ENCODE measurements at places on chromosomes 12 and 14.

GRCh38 chr14:21668377-21668776, 5.2 kb downstream of the OR4E1 start:
- DNase-seq, result no peak

DNA sequence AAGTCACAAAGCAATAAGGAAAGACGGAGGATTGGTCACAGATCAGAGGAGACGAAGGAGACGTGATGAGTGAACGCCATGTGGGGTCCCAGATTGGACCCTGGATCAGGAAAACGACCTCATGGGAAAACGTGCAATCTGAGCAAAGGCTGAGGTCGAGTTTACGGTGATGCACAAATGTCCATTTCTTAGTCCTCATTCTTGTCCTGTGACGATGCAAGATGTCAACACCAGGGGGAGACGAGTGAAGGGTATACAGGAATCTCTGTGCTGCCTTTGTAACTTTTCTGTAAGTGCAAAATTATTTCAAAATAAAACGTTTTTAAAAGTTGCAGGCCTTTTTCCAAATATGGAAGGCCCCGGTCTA, 329.8 kb downstream of the MED13L start:
- DNase-seq, result no peak

DNA sequence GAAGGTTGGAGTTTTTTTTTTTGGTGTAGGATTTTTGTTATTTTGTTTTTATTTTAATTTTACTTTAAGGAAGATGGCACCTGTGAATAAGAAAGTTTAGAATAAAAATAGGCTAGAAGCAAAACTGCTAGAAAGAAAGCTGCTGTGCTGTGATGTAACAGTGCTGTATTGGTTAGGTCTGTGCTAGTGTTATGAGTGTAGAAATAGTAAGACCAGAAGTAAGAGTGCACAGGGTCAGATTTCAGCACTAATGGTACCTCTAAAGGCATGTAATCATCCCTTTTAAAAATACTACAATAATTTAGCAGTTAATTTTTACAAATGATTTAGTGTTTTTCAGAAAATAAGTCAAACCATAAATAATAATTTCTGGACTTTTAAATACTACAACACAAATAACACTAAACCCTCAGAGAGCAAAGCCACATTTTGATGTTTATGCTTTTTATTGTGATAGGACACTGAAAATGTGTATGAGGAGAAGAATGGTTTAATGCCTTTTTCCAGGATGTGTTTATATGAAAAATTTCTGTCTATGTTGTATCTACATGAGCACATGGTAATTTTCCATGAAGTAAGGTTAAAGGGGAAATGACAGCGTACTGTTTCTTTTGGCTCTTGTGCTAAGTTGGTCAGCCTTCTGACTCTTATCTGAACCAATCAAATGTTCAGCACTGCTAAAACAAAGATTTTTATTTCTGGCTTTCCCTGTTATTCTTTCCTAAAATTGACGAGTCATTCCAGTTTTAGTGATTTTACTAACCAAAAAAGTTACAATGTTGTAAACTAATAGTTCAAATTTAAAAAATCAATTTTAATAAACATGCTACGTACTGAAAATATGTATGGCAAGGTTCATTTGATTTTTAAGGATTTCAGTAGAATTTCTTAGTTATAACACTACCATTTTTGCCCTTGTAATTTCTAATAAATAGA, 96.1 kb downstream of the PPHLN1 start:
- DNase-seq, result no peak

DNA sequence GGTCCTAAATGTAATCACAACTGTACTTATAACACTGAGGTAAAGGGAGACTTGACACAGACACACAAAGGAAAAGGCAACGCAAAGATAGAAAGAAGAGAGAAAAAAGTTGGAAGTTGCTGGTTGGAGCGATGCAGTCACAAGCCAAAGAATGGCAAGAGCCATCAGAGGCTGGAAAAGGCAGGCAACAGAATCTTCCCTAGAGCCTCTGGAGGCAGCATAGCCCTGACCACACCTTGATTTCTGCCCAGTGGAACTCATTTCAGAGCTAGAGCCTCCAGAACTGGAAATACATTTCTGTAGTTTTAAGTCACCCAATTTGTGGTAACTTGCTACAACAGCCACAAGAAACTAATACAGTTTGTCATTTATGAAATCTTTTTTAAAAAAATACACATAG, 89.2 kb downstream of the PUS7L start:
- DNase-seq, result no peak

GRCh38 chr14:72699443-72699842, 194.5 kb downstream of the DPF3 start:
- no peak for DNase-seq

- no peak for DNase-seq
Measured at GRCh38 chr14:64910847-64911495, 3.3 kb upstream of the CHURC1 start.

- DNase-seq, result no peak
Measured at GRCh38 chr12:104372061-104372720, 68.7 kb downstream of the EID3 start.

- no peak for DNase-seq
Measured at GRCh38 chr12:121550974-121551634, 29.7 kb downstream of the KDM2B start.

GRCh38 chr14:61225344-61225743, 55.8 kb downstream of the TMEM30B start:
- DNase-seq, result no peak

GRCh38 chr12:75162845-75163244, 46.8 kb downstream of the KCNC2 start:
- no peak for DNase-seq

- DNase-seq, result peak; percentile 23
Measured at GRCh38 chr12:46774322-46774633, 51.5 kb downstream of the SLC38A4 start.

DNA sequence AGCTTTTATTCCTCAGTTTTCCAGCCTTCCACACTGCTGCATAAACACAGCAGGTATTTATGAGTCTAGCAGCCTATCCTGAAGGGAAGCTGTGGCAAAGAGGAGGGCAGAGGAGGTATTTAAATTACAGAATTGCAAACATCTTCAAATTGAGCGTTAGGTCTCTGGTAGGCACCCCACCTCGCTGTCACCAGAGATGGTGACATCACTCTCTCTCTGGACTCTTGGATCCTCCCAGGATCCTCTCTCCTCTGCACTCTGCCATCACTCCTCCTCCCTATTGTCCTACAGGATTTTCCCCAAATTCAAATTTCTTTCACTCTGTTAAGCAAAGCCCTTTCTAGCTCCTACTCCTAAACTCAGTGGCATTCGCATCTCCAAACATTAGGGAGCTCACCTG, 6.7 kb downstream of the PLEKHD1 start:
- no peak for DNase-seq

- DNase-seq, result peak; percentile 51
Measured at GRCh38 chr12:111529424-111530368, 69.4 kb downstream of the ATXN2 start.

- DNase-seq, result no peak
Measured at GRCh38 chr12:107356266-107356936, 263.1 kb upstream of the CRY1 start.

GRCh38 chr12:117158911-117159553, 31.2 kb downstream of the FBXO21 start:
- no peak for DNase-seq

- no peak for DNase-seq
Measured at GRCh38 chr12:19694627-19695026, 255.3 kb downstream of the AEBP2 start.

GRCh38 chr12:121499929-121500793, 80.7 kb downstream of the KDM2B start:
- peak; percentile 83 for DNase-seq

DNA sequence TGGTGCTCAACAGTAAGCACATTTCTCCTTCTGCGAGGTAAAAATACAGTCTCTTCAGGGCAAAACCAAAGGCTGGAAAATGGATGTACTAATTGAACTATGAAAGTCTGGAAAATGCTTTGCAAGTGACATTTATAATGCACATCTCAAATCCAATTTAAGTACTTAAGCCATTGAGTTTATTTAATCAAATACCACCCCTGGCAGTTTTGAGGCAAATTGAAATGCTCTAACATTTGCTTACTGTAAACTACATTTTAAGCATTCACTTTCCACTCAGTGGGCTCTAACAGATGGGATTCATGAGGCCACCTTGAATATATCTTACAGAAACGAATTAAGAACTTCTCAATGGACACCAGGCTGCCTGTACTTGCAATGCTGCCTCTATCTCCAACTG, 69.7 kb downstream of the HELB start:
- DNase-seq, result no peak

GRCh38 chr12:25257590-25258324, 7.0 kb upstream of the KRAS start:
- no peak for DNase-seq

DNA sequence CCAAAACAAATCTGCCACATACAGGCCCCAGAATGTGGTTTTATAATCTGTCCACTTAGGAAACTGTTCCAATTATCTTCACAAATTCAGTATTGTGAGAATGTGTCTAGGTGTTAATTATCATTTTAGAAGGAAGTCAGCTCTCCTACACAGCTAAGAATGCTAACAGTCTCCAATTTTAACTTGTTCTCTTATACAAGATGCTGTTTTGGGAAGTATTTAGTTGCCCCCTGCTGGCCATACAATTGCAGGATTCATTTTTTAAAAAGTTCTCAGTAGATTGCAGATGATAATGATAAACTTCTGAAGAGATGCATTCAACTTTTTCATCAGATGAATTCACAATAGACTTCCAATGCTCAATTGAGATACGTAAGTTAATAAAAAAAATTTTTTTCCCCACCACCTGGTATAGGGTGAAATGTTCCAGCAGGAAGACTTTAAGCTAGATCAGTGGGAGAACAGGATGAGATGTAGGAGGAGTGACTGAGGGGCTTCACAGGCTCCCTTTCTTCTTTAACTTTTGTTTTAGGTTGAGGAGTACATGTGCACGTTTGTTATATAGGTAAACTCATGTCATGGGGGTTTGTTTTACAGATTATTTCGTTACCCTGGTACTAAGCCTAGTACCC, 27.3 kb upstream of the OSBPL8 start:
- no peak for DNase-seq

GRCh38 chr14:39267608-39268005, 33.9 kb downstream of the MIA2 start:
- DNase-seq, result no peak

DNA sequence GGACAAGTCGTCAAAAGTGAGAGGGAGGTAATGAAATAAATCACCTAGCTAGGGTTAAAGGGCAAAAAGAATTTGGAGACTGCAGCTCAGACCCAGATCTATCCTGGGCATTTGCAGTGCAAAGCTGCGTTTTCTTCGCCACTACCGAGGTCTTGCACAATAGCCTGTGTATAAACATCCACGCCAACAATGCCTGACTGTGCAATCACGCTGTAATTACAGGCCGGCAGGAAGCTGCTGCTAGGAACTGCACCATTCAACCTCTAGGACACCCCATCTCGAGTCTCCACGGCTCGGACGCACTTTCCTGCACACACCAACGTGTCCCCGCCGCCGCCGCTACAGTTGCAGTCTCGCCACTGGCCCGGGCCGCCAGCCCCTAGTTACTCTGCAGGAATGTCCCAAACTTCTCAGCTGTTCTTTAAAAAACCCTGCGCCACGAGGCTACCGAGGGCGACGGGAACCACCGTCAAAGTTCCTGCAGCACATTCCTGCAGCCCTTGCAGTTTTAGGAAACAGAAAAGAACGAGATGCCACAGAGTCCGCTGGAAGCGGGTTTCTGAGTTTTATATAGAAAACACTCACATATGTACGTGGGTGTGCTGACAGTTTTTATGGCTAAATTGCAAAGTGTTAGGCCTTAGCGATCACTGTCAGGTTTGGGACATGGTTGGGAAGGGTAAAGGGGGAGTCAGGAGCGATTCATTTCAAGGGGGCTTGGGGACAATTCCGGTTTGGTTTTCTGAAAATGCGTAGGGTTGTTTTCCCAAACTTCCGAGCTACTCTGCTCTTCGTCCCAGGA, 65.6 kb upstream of the PTGR2 start:
- DNase-seq, result peak; percentile 82

DNA sequence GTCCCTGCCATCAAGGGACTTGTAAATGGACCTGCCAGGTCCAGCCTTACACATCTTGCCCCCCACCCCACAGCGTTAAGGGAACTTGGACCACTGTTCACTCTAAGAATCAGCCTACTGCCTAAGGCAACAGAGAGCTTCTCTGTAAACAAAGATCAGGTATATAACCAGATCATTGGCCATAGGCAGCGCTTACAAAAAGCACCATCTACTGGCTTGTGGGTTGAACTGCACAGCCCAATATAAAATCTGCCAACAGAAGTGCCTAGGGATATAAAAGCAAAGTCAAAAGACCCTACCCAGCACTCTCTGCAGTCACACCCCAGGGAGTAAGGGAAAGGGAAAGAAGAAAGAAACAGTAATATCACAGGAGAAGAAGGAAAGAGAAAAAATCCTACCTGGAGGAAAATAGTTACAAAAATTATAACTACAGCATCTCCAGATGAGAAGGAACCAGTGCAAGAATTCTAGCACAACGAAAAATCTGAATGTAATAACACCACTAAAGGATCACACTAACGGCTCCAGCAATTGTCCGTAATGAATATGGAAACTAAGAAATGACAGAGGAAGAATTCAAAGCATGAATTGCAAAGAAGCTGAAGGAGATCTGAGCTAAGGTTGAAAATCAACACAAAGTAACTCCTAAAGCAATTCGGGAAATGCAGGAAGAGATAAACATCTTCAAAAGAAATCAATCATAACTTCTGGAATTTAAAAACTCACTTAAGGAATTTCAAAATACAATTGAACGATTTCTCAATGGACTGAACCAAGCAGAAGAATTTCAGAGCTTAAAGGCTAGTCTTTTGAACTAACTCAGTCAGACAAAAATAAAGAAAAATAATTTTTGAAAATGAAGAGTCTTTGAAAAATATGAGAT, 95.2 kb upstream of the PCED1B start:
- no peak for DNase-seq

DNA sequence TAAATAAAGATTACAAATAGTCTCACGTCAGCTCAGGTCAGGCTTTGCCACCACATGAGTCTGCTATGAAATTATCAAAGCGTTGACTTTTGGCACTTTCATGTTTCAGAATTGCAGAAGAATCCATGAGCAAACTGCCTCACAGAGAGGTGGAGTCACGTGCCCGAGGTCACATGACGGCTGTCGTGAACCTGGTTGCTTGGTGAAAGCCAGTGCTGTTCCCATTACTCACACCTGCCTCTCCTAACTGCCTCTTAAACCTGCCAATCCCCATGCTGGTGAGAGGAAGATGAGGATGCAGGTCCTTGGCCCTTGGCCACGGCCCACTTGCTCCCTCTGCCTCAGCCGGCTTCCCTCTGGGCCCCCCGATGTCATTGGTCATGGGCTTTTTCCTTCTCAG, 272.7 kb downstream of the BCL11B start:
- DNase-seq, result no peak

DNA sequence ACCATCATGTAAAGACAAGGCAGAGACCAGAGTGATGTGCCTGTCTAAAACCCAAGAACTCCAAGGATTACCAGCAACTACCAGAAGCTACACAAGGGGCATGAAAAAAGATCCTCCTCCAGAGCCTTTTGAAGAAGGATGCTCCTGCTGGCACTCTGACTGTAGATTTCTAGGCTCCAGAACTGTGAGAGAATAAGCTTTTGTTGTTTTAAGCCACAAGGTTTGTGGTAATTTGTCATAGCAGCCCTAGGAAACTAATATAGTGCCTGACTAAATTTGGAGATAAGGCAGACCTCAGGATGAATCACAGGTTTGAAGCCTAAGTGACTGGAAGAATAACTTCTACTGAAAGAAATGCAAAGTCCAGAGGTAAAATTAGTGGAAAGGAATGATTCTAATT, 132.9 kb downstream of the CEP83 start:
- no peak for DNase-seq

Measured in femur (tissue), 1 donor.